EL (cell line): ENCODE measurements at places on chromosomes 2 and 18.
A peak's percentile ranks its signal among the peaks of the same experiment; 100 is the strongest.

- DNase-seq: no peak
These were observed 6.1 kb upstream of the RAB17 start for GRCh38 chr2:237596520-237597195.

- peak; percentile 7 for DNase-seq
These were observed 8.4 kb downstream of the MYOM1 start for GRCh38 chr18:3211236-3211992.

DNA sequence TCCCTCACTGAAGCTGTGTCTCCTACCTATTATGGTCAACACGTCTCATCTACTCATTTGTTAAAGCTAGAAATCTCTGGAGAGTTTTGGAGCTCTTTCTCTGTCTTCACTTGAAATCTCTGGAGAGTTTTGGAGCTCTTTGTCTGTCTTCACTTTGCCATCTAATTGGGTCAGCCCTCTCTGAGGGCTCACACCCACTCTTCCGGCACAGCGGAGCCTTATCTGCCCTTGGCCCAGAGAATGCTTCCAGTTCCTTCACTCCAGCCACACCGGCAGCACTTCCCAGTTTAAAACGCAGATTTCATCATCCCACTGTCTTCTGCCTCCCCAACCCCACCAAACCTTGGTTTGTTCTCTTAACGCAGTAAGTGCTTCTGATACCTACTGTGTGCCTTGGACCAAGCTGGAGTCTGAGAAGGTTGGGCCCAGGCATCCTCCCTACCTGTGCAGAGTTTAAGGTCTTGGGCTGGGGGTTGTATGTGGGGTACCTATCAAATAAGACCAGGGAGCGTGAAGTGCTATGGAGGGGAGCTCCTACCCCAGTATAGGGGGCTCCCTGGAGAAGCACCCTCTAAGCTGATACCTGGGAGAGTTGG is 5.0 kb downstream of the HPCAL1 start:
- DNase-seq: no peak

DNA sequence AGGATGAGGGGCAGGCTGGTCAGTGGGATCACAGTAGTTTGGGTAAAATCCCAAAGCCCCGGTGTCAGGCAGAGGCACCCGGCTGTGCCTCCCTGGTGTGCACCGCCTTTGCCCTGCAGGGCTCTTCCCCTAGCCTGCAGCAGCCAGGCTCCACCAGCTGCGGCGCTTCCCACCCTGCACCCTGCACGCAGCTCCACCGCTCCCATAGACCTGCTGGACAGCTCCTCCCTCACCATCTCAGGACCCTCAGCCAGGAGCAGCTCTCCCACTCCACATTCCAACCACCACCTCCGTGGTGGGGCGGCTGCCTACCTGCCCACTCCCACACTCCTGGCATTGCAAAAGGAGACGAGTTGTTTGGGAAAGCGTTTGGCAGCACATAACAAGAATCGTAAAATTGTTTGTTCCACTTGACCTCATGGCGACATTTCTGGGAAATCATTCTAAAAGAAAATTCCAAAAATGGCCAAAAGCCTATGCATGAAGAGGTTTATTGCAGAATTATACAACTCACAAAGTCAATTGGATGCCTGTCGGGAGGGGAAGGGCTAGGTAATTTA is 287.4 kb upstream of the HDAC4 start:
- no peak for DNase-seq

DNA sequence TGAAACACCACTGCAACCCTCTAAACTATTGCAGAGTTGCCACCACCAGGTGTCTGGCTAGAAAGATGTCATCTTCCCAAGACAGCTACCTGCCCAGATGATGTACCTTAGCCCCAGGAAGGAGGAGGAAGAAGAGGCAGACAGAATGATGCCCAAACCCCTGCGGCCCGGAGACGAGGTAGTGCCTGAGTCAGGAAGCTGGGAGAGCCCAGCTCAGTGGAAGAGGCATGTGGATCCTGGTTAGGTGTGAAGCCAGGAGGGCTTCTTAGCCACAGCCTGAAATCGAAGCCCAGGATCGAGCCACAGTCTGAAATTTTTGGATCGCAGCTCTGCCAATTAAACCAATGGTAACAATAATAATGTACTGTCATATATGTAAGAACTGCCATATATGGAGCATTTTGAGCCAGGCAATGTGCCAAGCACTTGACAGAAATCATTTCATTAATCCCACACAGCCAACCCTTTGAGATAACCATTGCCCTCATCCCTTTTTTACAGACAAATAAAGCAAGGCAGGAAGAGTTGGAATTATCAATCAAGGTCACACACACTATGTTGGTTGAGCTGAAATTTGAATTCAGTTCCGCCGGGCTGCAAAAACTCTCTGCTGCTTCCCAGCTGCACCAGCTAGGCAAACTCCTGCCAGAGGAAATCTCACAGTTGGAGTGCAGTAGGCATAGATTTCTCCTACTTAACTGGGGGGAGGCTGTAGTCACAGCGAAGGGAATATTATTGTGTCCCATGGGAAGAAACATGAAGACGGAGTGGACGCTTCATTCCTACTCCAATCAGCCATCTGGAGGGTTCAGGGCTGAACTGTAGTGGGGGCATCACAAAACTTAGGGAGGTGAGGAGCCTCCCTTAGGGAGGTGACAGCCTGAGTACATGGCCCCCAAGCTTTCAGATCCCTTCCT is 19.4 kb upstream of the CYP1B1 start:
- no peak for DNase-seq

GRCh38 chr2:165815299-165816141 is 21.5 kb upstream of the GALNT3 start:
- DNase-seq: no peak

DNA sequence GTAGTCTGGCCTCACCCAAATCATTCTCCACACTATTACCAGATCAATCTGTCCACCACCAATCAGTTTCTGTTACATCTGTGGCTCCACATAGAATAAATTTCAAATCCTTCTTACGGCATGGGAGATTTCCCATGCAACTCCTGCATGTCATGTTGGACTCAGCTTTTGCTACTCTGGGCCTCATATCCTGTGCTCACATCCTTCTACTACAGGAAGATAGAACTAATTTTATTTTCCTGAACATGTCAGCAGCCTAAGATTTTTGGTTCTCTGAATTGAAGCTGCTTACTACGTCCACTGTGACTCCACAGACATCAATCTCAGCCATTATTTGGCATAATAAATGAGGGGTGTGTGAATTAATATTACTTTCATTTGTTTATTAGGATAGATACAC is 181.1 kb downstream of the CCDC85A start:
- DNase-seq: no peak

DNA sequence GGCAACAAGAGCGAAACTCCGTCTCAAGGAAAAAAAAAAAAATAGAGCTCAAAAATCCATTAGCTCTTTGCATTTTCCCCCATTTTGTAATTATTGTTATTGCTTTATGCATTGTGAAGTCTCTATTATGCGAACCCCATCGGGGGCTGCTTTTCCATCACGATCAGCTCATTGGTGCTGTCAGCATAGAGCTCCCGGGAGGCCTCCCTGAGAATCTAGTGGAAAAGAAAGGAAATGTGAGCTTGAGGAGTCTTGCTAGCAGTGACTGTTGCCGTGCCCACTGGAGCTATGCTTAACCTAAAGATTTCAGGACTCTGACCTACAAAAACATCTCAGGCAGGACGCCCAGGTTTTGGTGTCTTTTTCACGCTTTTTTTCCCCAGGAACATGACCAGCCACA is 102.6 kb upstream of the NDUFV2 start:
- DNase-seq: no peak

GRCh38 chr18:63218472-63218871 is 101.1 kb downstream of the BCL2 start:
- no peak for DNase-seq

DNA sequence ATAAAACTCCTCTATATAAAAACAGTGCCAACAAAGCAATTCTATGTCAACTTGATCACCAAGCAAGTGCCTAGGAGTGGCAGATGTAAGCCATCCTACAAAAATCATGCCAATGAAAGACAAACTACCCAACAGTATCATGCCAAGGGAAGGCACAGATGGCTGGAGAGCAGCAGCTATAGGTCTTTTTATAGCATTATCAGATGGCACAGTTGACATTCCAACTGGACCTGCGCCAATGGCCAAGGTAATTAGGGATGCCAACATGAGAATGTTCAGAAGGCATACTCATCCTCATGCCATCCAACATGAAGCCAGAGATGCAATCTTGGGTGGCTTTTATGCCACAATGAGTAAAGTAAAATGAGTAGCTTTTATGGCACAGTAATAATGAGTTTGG is 237.3 kb downstream of the OTX1 start:
- DNase-seq: no peak
